ENCODE measurements at places on chromosomes 7 and 10.
A peak's percentile ranks its signal among the peaks of the same experiment; 100 is the strongest.

DNA sequence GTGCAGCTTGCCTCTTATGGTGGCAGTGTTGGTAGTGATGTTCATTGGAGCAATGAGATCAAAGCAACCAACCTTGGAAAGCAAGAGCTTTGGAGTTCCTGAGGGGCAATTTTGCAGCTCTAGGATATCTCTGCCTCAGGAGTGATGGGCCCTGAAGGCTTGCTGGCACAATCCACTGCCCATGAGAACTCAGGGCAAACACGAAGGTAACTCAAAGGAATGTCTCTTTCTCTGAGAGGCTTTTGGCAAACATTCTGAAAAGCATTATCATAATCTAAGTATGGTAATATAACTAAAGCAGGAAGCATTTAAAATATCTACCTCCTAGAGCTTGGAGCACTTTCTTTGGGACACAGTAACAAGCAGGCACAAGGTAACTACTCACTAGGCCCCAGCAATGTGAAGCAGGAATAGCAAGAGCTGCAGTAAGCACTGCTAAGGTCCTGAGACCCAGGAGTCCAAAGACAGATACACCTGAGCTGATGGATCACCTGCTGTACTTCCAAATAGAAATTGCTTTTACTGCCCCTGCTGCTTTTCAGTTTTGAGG is 103.1 kb downstream of the NRF1 start:
- no peak for DNase-seq

DNA sequence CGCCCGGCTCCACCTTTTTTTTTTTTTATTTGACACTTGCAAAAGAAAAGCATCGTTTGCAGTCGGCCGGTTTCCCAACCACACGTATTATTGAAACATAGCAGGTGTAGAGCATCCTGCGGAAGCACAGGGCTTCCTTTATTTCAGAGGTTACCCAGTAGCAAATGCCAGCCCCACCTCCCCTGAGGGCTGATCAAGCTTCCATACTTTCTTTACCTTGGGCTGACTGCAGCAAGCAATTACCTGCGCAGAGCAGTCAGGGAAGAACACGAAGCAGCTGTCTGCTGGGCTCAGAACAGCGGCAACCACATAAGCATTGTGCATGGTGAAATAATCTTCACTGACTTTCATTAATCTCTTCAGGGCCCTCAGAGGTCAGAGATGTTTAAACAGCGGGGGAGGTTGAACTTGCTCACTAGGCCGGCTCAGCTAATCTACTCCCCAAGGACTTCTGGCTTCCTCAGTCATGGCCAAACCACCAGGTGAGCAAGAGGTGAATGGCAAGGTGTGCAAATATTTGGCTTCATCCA is 784.7 kb upstream of the AUTS2 start:
- no peak for DNase-seq

- peak; percentile 84 for DNase-seq
Measured at GRCh38 chr10:32256613-32257437, 90.1 kb downstream of the EPC1 start.

GRCh38 chr7:107768263-107768662 is 24.3 kb downstream of the CBLL1 start:
- no peak for DNase-seq

- DNase-seq: no peak
Measured at GRCh38 chr10:26781797-26782196, 79.0 kb downstream of the ABI1 start.

GRCh38 chr7:27183682-27184336 is 1.2 kb downstream of the HOXA11 start:
- no peak for DNase-seq
